ENCODE measurements at places on chromosomes 5 and 9.

- DNase-seq, result no peak
These were observed 54.8 kb downstream of the RNF38 start for GRCh38 chr9:36345103-36345846.

GRCh38 chr9:68522131-68522530, 18.6 kb downstream of the TMEM252 start:
- DNase-seq, result no peak

- DNase-seq, result peak; percentile 45
These were observed 10.9 kb downstream of the CXXC5 start for GRCh38 chr5:139658928-139659667.

- DNase-seq, result no peak
These were observed 49.8 kb downstream of the EBF1 start for GRCh38 chr5:159049844-159050315.

DNA sequence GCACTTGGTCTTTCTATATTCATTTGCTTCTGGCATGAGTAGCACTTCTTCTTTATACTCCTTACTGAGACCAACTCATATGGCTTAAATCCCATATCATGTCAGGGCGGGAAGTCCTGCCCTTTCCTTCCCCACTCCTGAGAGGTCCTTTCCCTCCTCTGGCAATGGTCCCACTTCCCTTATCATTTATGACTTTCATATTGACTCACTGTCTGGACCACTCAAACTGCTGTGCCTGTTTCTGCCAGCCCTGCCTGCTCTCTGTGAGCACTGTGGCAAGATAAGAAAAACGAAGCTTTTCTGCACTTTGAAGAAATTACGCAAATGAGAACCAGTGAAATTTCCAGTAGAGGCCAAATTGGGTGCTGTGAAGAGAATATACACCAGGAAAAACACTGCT, 58.1 kb downstream of the ZNF474 start:
- DNase-seq, result no peak

- DNase-seq, result no peak
These were observed 6.4 kb downstream of the ISCA1 start for GRCh38 chr9:86275962-86276361.

- no peak for DNase-seq
These were observed 35.1 kb downstream of the NDST1 start for GRCh38 chr5:150542933-150543445.

DNA sequence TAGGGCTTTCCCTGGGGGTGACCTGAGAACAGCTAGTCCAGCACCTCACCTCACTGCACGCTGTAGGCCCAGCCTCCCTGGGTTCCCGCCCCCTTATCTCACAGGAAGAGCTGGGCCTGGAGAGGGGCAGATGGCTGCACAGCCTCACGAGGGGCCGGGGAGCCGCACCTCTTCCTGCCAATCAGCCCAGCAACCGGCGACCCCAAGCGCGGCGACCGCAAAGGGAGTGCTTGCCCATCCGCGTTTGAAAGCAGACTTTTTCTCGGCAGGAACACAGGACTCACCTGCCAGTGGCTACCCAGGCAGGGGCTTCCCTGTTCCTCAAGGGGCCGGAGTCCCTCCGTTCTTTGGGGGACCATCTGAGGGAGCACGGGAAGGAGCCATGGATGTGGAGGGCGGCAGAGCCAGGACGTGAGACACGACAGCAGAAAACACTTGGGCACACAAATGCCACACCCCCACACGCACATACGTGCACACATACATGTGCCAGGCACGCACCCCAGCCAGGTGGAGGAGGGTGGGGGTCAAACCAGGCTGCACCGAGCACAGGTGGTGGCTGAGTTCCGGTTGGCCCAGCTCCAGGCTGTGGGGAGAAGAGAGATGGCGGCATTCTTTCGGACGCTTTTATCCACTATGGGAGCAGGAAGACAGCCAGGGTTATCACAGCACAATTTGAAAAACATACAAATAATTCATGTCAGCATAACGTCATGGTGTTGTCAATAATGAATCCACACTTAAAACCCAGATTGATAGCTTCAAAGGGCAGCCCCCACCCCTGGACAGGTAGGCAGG, 11.3 kb downstream of the TMEM250 start:
- no peak for DNase-seq

DNA sequence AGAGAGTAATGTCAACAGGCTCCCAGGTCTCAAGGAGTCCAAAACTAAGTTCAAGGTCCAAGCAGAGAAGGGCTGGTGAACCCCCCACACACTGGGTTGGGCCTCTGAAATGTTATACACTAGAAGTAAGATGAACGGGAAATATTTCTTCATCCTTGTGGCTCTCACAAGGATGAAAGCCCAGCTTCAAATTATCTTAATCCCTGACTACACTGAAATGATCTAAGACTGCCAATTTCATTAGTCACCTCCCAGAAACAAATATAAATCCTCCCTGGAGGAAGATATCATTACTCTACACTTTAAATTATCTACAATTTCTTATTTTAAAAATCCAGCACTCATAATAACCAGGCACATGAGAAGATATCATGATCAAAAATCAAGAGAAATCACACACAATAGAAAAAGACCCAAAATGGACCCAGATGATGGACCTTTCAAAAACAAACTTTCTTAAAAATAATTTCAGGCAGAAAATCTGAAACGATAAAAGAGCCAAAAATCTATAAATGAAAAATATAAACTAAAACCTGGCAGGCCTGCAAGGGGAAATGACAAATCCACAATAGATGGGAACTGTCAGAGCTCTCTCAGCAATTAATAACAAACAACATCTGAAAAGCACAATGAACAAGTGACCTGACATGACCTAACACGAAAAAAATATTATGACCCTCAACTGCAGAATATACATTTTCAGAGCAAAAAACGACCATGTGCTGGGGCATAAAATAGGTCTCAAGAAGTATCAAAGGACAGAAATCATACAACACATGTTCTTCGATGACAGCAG, 117.4 kb downstream of the GPR21 start:
- peak; percentile 10 for DNase-seq

DNA sequence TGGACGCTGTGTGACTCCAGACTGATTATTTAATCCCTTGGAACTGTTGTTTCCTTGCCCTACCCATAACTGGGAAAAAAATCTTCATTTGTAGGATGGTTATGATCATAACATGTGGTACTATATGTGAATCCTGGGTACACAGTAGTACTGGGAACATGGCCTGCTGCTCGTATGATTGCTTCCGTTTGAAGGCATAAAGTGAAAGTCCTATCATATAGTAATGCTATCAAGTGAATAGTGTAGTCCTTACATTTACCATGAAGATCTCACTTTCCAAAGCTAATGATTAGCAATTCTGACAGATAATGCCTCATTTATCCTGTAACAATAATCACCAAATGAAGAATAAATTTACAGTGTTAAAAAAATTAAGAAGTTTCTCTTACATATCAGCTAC, 53.2 kb downstream of the MEF2C start:
- no peak for DNase-seq

- no peak for DNase-seq
These were observed 16.5 kb upstream of the STXBP1 start for GRCh38 chr9:127595611-127596010.

GRCh38 chr5:111198281-111198966, 25.8 kb upstream of the CAMK4 start:
- no peak for DNase-seq

DNA sequence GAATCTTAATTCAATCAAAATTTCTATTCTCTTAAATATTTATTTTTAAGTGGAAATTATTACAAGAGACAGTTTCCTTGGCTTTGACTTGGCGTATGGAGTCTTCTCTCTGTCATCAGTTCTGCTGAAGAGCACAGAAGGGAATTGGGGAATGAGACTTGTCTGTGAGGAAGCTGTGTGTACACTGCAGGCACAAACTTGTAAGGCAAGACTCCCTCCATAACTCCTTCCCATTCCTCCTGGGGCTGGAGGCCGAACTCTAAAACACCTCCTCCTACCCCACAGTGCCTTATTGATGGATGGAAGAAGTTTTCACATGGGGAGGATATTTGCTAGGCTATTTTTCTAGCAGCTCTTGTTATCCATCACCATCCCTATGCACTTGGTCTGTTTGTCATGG, 187.4 kb upstream of the ELL2 start:
- DNase-seq, result no peak

- no peak for DNase-seq
These were observed 196.4 kb downstream of the CAVIN4 start for GRCh38 chr9:100774326-100774725.

DNA sequence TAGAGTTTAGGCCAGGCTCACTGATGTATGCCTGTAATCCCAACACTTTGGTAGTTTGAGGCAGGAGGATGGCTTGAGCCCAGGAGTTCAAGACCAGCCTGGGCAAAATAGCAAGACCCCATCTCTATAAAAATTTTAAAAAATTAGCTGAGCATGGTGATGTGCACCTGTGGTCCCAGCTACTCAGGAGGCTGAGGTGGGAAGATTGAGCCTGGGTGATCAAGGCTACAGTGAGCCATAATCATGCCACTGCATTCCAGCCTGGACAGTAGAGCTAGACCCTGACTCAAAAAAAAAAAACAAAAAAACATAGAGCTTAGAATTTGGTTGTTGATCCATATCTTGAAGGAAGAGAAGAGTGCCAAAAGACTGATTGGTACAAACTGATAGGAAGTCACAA, 14.7 kb upstream of the CDK7 start:
- no peak for DNase-seq

GRCh38 chr9:70085241-70085640, 41.6 kb downstream of the MAMDC2 start:
- DNase-seq, result peak; percentile 23

GRCh38 chr5:1315709-1316587, 21.1 kb upstream of the TERT start:
- DNase-seq, result no peak

DNA sequence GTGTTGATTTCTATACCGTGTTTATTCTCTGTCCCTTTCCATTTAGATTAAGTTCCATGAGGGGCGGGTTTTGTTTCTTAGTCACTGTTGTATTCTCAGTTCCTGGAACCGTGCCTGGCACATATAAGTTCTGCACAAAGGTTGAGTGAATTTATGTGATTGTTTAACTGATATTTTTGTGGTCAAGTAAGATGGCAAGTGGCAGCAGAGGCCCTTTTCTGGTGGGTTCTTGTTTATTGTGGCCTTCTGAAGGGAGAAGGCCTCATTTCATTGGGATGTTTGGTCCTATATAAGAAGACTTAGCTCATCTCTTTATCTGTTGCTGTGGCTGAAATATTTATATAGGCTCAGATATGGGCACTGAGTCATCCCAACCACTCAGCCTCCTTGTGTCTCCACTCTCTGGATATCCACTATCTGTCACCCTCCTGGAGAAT, 262.5 kb downstream of the PSAT1 start:
- peak; percentile 68 for DNase-seq

- no peak for DNase-seq
These were observed 35.6 kb upstream of the SEMA4D start for GRCh38 chr9:89533411-89534095.

- DNase-seq, result peak; percentile 75
These were observed 2.8 kb downstream of the GBGT1 start for GRCh38 chr9:133160742-133161546.

- no peak for DNase-seq
These were observed 641.8 kb downstream of the EFNA5 start for GRCh38 chr5:107028938-107029337.

- DNase-seq, result no peak
These were observed 234.2 kb downstream of the TRIM36 start for GRCh38 chr5:114935490-114935889.

DNA sequence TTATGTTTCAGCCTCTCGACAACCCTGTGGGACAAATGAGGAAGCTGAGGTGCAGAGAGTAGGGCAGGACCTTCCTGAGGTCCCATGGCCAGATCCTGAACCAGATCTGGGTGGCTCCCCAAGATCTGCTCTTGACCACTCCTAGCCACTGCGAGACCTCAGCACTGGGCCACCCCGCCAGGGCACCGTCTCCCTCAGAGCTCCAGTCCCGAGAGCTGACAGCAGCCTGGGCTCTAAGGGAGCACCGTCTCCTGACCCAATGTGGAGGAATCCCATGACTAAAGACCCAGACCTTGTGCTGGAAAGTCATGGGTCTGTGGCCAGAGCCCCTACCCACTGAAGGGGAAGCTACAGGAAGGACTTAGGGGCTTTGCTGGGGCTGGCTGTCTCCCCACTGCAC, 4.5 kb upstream of the LMX1B start:
- DNase-seq, result no peak

- no peak for DNase-seq
These were observed 11.7 kb upstream of the FAT2 start for GRCh38 chr5:151602806-151603205.

DNA sequence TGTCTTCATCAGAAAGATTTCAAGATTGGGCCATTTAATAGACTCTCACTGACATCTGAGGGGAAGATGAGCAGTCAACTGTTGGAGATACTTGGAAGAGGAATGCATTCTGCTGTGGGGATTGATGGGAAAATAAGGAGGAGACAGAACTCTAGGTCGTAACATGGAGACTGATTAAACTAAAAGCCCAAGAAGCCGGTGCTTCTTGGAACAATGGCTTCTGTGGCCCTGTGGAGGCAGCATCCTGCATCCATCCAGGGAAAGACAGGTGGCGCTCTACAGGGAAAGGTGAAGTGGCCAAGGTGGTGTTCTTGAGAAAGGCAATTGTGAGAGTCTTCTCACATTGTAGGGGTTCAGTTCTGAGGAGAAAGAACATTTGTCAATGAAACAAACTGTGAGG, 31.3 kb downstream of the ZFAND5 start:
- no peak for DNase-seq

DNA sequence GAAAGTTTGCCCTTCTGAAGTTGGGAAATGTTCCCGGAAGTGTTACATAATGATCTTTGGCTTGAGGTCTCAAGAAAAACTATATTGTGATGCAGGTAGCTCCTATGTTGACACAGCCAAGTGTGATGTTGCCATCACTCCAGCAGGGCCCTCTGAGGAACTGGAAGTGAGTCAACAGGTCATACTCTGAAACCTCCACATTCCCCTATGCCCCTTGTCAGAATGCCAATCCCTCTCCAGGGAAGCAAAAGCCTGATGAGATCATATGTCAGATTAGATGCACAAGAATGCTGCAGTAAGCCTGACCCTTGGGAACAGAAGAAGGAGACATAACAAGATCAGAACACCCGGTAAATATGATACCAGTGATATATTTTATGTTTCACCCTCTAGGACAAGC, 66.8 kb upstream of the ITGA2 start:
- DNase-seq, result peak; percentile 91

DNA sequence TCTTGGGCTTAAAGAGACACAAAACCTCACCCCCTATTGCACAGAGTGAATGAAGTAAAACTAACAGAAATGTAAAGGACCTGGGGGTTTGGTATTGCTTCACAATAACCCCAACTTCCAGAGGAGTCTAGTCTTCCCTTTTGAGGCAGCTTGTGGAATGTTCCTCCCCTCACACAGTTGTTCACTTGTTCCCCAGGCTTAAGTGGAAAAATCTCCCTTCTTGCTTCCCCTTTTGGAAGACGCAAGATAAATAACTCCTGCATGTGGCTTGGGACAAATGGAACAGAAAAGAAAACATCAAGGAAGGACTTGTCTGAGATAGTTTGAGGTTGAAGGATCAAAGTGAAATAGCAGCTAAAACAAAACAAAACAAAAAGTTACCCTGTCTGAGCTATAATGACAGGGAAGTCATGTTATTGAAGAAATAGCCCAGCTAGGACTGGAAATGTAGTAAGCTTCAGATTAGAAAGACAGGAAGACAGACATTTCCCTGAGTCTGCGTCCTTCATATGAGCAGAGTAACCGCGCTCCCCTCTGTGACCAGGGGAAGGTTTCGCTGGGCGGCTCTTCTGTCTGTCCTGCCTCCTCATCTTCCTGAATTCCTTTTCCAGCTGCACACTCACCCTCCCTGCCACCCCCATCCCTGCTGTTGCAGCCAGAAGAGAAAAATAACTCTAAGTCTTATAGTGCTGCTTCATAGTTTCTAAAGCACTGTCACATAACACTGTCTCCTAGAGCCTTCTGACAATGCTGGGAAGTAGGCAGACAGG, 8.8 kb downstream of the SPARC start:
- peak; percentile 18 for DNase-seq
